CD4-positive, alpha-beta T cell treated with Interferon gamma for 1 hour (primary cell): ENCODE measurements at places on chromosomes 1 and 21.

GRCh38 chr1:152001631-152002584, 8.2 kb upstream of the S100A10 start:
- DNase-seq, result peak; percentile 66

- peak; percentile 25 for DNase-seq
Observed at GRCh38 chr1:119611701-119612113, 36.4 kb downstream of the ZNF697 start.

DNA sequence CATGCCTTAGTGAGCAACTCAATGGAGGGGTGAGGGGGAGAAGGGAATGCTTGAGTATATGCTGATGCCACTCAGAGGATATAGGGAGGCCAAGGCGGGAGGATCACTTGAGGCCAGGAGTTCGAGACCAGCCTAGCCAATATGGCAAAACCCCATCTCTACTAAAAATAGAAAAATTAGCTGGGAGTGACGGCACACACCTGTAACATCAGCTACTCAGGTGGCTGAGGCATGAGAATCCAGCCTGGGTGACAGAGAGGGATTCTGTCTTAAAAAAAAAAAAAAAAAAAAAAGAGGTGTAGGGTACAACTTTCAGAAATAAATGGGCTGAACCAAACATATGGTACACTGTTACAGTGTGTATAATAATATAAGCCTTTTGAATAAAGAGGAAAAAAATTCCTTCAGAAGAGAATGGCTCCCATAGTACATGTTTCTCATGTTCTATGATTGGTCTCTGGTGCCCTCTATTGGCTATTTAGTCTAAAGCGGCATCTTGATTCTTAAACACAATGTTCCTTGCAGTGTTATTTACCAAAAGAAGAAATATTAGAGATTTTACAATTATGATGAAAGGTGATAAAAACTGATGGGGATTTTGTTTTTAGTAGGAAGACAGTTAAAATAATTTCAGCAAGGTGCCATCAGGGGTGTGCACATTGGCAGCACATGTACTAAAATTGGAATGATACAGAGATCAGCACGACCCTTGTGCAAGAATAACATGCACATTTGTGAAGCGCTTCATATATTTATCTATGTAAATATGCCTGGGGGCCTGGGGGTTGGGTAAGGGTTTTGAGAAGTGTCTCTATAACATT, 109.8 kb downstream of the PATJ start:
- DNase-seq, result no peak

GRCh38 chr1:90798344-90798743, 81.2 kb upstream of the BARHL2 start:
- no peak for DNase-seq

- no peak for DNase-seq
Observed at GRCh38 chr1:181219938-181220337, 131.4 kb downstream of the IER5 start.

GRCh38 chr1:201742476-201742875, 86.5 kb upstream of the IPO9 start:
- DNase-seq, result no peak

- no peak for DNase-seq
Observed at GRCh38 chr1:11379851-11380250, 99.1 kb upstream of the DISP3 start.

DNA sequence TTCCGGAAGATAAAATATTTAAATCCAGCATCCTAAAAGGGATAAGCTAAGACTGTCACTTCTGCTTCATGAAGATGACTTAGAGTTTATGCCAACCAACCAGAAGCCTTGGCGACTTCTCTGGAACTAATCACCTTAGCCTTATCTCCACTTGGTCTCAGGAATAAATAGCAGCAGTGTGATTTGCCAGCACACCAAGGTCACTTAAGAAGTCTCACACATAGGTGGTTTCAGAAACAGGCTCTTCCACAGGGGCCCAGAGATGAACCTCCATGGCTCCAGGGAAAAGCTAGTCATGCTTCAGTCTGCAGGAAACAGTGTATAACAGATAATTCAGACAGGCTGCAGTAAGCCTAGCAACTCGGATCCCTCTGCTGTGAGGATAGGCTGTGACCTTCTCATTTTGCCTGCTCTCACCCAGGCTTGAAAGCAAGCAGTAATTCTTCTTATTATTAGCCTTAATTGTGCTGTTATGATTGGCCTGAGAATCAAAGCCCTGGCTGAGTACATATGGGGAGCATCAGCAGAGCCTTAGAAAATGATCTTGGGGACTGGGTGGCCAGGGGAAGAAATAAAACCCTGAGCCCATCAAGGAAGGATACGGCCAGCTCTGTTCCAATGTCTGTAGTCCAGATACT, 84.7 kb downstream of the WLS start:
- DNase-seq, result no peak

GRCh38 chr1:11059155-11059967, 457 bp downstream of the SRM start:
- no peak for DNase-seq

- DNase-seq, result no peak
Observed at GRCh38 chr1:162823231-162823630, 32.7 kb downstream of the HSD17B7 start.

DNA sequence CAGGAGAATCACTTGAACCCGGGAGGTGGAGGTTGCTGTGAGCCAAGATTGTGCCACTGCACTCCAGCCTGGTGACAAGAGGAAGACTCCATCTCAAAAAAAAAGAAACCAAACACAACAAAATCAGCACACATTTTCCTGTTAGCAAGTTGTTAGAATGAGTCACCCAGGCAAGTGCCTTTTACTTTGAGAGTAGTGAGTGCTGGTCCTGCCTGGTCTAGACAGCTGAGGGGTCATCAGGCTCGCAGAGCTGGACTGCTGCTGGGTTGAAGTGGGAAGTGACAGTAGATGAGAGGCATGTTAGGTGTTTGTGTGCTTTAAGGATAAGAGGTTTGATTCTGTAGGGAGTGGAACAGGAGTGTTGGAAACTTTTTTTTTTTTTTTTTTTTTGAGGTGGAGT, 31.9 kb downstream of the GNPAT start:
- DNase-seq, result no peak

GRCh38 chr1:59973719-59974118, 47.1 kb upstream of the CYP2J2 start:
- DNase-seq, result no peak

GRCh38 chr1:211206981-211207380, 52.2 kb upstream of the RCOR3 start:
- DNase-seq, result no peak

GRCh38 chr1:25008192-25008485, 78.1 kb upstream of the RUNX3 start:
- no peak for DNase-seq

GRCh38 chr1:96927125-96927524, 205.5 kb downstream of the PTBP2 start:
- DNase-seq, result no peak

DNA sequence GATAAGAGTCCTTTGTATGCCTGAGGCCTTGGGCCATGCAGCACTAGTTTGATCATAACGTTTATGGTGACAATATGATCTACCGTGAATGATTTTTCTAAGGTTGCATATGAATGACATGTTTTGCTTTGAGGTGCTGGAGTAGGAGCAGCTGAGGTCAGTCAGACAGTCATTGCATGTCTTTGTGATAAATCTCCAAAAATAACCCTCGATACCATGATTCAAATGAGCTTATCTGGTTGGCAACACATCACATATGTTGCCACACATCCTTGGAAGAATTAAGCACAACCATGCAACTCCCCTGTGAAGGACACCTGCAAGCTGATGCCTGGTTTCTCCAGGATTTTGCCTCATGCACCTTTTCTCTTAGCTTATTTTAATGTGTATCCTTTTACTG, 394.5 kb downstream of the LTN1 start:
- DNase-seq, result no peak

- no peak for DNase-seq
Observed at GRCh38 chr1:167076136-167076710, 14.0 kb downstream of the GPA33 start.

DNA sequence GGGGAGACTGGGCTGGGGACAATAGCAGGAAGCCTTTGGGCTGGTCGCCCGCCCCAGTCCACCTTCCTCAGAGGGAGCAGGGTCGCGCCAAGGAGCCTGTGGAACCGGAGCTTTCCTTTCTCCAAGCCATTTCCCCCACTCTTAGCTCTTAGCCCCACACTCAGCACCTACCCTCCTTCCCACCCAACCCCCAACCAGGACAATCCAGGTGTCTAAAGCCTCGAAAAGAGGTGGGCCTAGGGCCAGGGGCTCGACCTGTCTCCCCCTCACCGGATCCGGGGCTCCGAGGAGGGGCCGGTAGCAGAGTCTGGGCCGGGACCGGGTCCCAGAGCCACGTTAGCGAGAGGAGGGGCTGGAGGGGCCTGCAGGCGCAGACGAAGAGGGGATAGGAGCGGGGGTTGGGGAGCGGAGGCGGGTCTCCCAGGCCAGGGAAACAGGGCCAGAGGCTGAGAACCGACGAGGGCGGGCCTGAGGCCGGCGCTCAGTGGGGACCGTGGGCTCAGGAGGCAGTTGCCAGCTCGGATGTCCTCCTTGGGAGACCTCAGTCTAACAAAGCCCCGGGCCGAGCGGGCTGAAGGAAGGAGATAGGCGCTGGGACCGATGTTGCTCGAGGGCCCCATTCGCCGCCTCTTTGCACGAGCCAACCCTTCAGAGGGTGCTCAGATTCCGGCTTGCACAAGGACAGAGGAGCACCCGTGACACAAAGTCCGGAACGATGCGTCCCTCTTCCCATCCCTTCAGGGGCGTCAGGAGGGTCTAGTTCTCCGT, 943 bp downstream of the SEMA6C start:
- no peak for DNase-seq

DNA sequence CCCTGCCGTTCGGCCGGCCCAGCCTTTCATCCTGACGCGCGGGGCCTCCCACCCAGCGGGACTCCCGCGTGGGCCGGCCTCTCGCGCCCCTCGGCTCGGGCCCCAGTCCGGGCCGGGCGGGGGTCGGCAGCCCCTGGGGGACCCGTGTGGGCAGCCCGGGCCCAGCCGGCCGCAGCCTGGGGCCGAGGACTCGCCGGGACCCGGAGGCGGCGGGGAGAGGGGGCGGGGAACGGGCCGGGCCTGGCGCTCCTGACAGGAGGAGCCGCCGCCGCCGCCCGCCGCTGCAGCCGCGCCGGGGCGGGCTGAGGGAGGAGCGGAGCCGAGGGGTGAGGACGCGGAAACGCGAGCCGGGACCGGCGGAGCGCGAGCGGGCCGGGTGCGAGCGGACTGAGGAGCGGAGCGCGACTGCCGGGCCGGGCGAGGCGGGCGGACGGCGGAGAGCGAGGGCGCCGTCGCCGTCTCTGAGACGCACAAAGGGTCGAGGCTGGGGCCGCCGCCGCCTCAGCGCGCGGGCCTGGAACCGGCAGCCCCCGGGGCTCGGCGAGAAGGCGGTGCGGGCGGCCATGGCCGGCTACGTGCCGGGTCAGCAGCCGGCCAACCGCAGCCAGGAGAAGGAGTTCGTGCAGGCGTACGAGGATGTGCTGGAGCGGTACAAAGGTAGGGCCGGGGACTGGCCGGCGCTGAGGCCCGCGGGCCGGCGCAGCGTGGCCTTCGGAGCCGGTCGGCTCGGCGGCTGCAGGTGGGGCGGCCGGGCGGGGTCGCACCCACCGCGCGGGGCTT, 79.1 kb downstream of the NDUFS5 start:
- DNase-seq, result peak; percentile 40

DNA sequence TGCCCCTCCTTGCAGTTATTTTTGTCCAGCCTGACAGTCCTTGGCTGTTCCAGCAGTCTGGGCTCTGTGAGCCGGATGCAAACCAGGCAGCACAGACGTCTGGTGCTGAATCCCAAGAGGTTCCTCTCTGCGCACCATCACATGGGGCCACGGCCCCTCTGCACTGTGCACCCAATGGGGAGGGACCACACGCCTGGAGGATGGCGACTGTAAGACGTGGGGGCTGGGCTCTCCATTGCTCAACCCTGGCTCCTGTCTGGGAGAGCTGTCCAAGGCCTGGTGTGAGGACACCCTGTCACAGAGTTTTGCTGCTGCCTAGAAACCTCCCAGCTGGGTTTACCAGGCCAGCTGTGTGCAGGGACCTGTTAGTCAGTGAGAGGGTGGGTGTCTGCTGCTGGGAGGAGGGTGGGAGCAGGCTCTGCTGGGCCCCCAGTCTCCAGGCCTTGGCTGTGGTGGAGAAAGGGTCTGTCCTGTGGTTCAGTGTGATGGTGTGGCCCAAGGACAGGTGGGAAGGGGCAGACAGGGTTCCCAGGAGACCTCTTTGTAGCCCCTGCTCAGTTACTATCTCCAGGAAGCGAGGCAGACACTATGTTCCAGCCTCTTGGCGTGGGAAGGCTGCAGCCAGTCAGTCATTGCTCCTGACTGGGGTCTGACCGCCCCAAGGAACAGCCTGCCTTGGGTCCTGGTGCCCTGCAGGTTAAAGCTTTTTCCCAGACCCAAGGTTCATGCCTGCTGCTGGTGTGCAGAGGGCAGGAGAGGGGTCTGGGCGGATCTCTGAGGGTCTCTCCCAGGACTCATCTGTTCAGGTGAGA, 13.8 kb downstream of the HEYL start:
- DNase-seq, result no peak

DNA sequence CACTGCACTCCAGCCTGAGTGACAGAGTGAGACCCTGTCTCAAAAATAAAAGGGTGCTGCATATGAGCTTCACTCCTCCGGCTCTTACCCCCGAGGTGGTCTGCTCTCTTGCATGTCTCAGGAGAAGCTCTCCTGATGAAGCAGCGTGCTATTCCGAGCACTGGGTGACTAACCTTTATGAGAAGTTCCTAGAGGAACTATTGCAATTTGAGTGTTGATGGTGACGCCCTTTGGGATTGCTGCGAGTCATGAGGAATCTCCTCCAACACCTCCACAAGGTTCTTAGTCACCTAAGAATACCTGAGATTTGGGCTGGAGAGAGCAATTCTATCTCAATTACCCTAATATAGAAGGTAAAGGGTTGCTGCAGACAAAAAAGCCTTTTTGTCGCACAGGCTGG, 40.8 kb upstream of the TINAGL1 start:
- DNase-seq, result no peak

DNA sequence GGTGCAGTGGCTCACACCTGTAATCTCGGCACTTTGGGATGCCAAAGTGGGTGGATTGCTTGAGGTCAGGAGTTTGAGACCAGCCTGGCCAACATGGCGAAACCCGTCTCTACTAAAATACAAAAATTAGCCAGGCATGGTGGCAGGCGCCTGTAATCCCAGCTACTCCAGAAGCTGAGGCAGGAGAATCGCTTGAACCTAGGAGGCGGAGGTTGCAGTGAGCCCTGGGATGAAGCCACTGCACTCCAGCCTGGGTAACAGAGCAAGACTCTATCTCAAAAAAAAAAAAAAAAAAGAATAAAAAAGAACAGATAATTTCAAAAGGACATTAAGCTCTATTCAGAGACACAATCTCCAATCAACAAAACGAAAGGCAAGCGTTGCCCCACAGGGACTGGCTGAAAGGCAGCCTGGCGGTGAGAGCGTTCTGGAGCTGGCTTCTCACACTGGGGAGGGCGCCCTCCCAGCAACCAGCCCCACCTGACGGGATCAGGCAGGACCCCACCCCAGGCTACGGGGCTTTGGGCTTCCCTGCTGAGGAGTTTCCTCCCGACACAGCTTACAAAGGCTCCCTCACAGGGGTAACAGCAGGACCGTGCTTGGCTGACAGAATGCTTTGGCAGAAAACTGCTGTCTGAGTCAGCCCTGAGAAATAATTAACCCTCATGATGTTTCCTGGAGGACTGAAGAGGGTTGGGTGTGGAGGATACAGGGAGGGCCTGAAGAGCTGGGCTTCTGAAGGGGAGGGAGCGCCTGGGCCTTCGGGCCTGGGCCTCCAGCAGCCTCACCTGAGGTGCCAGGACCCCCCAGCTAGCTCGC, 31.1 kb upstream of the SRP9 start:
- no peak for DNase-seq

- no peak for DNase-seq
Observed at GRCh38 chr1:201357636-201358348, 19.7 kb downstream of the TNNT2 start.

- DNase-seq, result peak; percentile 45
Observed at GRCh38 chr1:1441002-1441888, 5.8 kb downstream of the VWA1 start.

- no peak for DNase-seq
Observed at GRCh38 chr1:5944843-5945167, 47.4 kb downstream of the NPHP4 start.
